ACHN (cell line): ENCODE measurements at places on chromosomes 6 and 20.
A peak's percentile ranks its signal among the peaks of the same experiment; 100 is the strongest.

DNA sequence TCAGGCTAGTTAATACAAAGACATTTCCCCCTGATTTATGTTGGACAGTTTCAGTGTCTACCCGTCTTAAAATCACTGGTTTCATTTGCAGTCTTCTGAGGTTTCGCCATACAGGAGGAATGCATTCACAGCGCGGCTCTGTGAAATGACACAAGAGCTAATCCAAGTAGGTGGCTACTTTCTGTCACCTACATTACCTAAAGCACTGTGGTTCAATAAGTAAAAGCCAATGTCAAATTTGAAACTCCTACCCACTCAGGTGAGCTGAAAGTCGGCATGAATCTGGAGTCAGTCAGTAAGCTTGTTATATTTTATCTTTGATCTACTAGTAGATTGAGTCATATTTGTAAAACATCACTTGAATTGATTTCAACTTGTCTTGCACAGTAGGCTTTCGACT is 370.8 kb downstream of the LAMA2 start:
- DNase-seq, result no peak

DNA sequence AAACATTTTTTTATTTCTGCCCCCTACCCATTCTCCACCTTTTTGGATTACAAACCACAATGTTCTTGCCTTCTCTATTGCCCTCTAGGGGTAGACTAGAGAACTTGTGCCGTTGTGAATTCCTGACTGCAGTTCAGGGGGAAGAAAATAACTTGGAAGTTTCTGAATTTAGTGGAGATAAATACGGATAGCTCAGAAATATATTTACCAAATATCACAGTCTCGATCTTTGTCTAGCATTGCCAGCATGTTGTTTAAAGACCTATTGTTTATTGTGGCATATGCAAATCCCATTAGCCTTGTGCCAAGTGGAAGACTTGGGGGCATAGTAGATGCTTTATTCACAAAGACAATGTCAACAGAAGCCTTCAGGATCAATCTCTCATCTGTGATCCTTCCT is 154.1 kb upstream of the MMS22L start:
- peak; percentile 37 for DNase-seq

DNA sequence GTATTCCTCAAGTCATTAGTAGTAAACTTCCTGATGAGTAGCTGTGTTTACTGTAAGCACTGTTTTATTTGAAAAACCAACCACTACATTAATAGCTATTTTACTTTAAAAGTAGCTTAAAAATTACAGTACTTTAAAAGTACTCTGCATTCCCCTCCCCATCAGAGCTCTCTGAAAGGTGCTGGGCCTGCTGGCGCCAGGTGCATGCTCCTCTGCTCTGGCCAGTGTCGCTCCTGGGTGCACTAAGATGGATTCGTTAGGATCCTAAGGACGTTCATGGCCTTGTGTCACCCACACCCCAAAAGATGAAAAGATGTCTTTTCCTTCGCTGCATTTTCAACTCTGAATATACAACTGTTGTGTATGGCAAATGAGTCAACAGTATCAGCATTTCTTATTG is 43.9 kb upstream of the KIF25 start:
- DNase-seq, result no peak

DNA sequence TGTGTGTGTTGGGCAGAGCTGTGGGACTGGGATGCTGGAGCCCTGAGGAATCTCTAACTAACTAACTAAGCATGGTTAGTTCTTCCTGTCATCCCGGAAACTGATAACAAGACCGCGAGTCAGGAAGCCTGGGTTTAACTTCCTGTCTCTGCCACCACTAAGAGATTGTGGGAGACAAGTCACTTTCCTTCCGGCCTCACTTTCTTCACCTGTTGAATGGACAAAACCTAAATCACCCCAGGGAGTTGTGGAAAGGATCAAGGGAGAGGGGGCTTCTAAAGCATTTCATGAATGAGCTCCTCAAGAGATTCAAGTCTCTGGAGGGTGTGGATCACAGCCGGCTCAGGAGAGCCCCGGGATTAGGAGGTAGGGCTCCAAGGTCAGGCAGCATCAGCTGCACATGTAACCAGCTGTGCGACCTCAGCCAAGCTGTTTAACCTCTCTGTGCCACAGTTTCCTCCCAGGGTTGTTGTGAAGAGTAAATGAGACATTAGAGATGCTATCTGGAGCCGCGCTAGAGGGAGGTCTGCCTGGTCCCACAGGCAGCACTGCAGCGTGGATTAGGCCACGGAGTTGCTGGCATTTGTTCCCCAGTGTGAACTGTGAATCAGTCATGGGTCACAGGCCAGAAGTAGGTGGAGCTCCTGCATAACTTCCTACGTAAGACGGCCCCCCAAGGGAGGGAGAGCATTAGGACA is 105.1 kb downstream of the TOX2 start:
- DNase-seq, result no peak

DNA sequence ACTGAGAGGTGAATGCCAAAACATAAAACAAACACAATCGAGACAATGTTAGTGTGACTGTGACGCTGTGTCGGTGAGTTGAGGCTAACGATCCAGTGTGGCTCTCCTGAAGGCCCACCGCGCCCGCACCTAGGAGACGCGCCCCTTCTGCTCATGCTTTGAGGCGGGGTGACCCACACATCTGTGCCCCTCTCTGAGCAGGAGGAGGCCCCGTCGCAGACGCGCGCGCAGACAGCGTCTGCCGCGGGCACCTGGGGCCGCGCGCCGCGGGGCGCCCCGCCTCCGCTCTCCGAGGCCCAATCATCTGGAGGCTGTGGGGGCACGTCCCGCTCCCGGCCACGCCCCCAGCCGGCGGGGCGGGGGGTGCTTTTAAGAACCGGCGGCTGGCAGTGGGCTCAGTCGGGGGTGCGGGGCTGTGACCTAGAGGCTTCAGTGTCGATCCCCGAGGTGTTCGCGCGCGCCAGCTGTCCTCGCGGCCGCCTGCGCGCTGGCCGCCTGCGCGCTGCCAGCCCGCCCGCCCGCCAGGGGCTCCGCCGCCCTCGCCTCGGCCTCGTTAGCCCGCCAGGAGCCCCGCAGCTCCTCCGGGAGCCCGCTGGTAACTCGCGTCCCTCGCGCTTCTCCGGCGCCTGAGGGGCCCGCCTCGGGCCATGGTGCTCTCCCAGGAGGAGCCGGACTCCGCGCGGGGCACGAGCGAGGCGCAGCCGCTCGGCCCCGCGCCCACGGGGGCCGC is at the start of gene SLC16A10:
TSS of gene SLC16A10 (plus strand) at position 398 of the 730 bp plus-strand sequence. CDS start at position 648, 250 bp downstream.
- peak; percentile 33 for DNase-seq

- no peak for DNase-seq
Observed at GRCh38 chr6:14284969-14285590, 167.5 kb downstream of the CD83 start.

- DNase-seq, result no peak
Observed at GRCh38 chr6:163543321-163543720, 128.8 kb downstream of the QKI start.

GRCh38 chr6:44338228-44339122 is 4.0 kb upstream of the SPATS1 start:
- DNase-seq, result peak; percentile 59

DNA sequence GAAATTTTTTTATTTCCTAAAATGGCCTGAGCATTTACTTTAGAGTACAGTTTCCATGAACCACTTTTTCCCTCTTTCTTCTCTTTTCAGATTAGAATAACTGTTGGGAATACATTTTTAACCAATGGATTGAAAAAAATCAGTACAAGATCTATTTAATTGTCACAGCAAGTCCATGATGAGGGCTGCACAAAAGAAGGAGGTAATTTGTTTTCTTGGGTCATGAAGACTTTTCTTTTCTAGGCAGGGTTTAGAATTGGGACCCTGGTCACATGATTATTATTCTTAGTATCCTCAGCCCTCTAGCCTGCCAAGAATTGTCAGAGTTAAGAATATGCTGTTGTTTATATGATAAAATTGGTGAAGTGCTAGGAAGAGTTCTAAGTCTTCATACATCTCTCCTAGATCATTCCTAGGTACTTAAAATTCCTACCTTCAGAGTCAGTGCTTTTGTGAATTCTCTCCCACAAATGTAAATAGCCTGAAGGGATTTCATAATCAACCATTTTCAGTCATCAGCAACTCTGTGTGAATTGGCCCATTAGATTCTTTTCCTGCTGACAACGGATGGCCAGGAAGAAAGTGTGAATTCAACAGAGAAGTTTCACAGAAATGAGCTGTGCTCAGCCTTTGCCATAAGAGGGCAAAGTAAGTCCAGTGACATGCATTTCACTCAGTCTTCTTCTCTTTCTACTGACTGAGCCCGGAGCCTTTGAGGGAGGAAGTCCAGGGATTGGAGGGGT is 32.4 kb upstream of the TPBG start:
- DNase-seq, result peak; percentile 4

DNA sequence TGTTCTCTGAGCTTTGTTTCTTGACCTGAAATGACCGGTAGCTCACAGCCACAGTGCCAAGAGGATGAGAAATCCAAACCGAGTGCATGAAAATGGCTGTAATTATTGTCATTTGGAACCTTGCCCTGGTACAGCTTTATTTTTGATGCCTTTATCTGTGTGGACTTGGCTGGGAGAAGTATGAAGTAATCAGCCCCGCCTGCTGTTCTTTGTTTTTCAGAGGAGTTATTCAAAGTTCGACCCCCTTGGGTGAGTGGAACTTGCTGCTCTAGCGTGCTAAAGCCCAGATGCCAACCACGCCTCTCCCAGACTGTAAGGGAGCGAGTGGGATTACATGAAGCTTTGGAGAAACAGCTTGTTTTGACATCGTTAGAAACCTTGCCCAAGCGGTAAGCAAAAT is 48.3 kb downstream of the ECT2L start:
- no peak for DNase-seq

DNA sequence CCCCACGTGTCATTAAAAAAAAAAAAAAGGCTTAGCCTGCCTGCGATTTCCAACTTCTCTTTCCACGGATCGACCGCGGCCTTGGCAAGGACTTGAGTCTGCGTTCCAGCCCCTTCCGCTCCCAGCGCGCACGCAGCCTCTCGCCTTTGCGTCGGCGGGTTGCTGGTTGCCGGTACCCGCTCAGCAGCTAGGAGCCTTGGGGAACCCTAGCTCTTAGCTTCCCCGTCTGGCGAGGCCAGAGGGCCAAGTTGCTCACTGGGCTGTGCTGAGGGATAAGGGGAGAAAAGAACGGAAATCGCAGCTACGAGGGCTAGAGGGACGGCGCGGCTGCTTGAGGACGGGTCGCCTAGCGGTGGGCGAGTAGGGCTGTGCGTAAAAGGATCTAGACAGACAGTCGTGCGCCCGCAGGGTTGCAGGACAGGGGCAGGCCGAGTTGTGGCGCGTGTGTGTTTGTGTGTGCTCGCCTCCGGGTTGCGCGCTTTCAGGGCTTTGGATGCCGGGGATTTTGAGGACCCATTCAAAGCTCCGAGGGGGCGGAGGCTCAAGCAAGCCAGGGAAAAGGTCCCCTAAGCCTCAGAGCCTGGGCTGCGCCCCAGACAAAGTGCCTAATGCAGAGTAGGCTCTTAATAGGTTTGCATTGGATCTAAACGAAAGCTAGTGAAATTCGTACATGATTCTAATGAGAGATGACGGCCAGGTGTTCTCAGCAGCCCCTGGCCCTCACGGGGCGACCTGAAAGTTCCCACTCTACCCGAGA is 40.5 kb upstream of the OSTM1 start:
- peak; percentile 43 for DNase-seq

DNA sequence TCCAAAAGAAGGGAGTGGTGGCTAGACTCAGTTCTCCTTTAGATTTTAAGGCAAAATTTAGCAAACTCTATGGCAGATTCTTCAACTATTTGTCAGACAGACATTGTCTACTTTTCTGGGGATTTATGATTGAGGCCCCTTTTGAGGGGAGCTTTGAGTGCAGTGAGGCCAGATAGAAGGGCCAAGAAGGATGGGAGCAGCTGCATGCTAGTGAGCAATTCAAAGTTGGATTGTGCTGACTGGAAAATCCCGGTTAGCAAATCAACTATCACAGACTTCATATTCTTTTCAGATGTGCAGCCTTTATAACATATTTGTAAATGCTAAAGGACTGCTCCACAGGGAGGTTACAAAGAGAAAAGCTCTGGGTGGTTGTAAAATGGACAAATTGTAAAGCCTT is 35.0 kb upstream of the ESR1 start:
- no peak for DNase-seq

DNA sequence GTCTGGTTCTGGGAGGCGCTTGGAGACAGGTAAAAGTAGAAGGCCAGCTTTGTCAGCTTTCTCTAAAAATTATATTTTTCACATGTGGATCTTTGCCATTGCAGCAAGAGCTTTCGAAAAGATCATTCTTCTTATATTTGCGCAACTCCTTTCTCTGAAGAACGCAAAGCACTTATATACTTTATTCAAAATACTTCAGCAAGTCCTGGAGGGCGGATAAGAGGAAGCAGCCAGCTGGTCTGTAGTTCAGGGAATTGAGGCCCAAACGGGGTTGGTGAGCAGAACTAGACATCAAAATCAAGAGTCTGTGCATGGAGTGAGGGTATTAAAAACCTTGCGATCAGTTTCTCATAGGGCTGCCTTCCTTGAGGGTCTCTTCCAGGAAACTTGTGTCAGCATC is 182.3 kb downstream of the DTNBP1 start:
- DNase-seq, result no peak

GRCh38 chr6:154123155-154123956 is 84.3 kb downstream of the OPRM1 start:
- no peak for DNase-seq

DNA sequence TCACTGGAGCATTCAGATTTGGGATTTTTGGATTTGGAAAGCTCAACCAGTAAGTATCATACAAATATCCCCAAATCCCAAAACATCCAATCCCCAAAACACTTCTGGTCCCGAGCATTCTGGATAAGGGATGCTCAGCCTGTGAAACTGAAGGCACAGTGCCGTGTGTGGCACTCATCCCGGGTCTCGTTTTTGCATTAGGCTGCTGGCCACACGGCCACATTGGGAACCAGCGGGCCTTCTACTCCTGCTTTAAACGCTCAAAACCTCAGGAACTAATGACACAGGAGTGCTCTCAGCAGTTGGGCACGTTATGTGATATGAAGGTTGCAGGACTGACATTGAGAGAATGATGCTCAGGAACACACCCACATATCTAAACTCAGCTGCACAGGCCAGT is 35.6 kb downstream of the PSMG4 start:
- DNase-seq, result no peak

DNA sequence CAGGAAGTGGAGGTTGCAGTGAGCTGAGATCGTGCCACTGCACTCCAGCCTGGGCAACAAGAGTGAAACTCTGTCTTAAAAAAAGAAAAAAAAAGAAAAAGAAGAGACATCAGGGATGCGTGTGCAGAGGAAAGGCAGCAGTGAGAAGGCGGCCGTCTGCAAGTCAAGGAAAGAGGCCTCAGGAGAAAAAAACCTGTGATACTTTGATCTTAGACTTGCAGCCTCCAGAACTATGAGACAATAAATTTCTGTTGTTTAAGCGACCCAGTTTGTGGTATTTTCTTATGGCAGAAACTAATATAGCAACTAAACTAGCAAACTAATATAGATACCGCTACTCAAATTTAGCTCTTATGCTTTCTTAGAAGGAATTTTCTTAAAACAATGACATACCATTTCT is 36.1 kb downstream of the FGD2 start:
- no peak for DNase-seq

DNA sequence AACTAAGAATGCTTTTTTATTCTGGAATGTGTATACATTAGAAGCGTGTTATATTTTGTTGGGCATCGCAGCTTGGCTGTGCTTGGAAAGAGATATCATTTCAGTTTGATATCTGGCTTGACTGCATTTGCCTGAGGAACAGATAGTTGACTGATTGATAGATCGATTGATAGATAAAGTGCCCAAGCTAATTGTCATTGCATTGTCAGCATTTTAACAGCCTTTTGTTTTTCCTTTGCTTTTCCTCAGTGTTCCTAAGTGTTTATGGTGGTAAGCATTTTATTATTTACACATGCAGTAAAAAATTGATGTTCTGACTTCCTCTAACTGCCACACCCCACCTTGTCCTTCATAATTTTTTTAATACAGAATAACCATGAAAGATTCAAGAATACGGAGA is 180.9 kb upstream of the GRIK2 start:
- no peak for DNase-seq

GRCh38 chr20:61764471-61765025 is 301.1 kb downstream of the TAF4 start:
- DNase-seq, result no peak
